ENCODE measurements at places on chromosomes 1 and 21.

DNA sequence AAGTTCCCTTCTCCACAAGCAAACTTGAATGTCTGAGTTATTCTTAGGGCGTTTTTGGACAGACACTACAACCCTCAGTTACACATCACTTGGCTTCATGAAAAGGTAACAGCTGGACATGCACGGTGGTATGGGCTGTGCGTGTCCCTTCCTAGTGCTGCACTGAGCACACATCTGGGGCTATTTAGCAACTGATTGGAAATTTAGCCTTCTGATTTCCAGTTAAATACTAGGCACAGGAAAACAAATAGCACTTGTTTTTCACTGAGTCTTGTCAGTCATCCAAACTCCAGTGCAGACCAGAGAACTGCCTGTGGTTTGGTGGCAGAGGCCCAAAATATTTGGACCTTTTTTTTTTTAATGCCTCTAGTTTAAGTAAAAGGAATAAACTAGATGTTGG is 134.7 kb downstream of the TGFBR3 start:
- DNase-seq: no peak

DNA sequence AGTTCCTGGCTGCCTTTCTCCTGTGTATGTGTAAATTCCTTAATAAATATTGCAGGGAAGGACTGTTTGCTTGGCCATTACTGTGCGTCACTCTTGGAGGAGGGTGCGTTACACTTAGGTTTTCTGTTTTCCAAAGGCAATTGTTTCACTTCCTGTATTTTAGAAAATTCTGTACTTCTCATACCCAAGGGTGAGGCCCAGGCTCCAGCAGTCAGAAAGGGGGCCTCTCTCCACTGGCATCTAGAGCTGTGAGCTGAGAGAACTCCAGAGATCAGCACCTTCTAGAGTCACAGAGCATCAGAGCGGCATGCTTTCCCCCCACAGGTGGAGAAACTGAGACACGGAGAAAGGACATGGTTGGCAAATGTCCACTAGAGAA is 27.0 kb upstream of the ZFP69B start:
- no peak for DNase-seq

- DNase-seq: no peak
These were observed 177.5 kb downstream of the VPS13D start for GRCh38 chr1:12407050-12407961.

DNA sequence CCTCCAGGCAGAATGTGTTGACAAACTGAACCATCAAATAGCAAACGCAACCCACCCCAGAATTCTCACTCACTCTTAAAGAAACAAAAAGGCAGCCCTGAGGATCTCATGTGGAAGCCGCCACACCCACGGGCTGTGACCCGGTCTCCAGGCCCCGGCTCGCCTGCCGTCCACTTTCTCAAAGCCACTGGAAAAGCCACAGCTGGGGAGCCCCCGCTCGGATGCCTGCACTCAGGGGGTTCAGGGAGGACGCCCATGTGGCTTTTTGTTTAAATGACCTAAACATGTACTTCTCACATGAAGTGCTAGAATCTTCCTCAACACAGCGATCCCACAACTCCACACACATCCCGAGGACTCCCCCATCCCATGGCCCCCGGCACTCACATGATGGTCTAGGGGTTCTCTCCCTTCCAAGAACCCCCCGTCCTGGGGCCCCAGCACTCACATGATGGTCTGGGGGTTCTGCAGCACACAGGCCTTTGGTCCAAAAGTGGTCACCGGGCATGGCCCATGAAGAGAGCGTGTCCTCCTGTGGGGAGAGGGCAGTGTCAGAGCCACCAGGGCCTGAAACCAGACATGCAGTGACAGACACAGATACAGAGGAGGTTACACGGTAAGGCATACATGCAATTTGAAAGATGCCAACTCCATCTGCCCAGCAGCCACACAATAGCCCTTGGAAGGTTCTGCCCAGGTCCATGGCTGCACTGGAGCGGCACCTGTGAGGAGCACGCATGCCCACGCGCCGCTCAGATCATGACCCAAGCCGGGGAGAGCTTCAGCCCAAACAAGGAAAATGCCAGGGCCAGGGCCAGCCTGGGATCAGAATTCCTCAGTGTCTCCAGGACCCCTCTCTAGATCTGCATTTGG is 16.5 kb downstream of the NADK start:
- no peak for DNase-seq

- no peak for DNase-seq
These were observed 19.9 kb upstream of the IFNGR2 start for GRCh38 chr21:33383056-33383888.

- DNase-seq: no peak
These were observed 76.0 kb upstream of the PPM1J start for GRCh38 chr1:112790920-112791722.

GRCh38 chr1:72780212-72780611 is 497.9 kb upstream of the NEGR1 start:
- DNase-seq: no peak

Measured in NCI-H2029 (cell line).